ENCODE measurements at places on chromosomes 5 and 9.

GRCh38 chr5:176704355-176704754 lies 57.1 kb downstream of the TSPAN17 start:
- DNase-seq = no peak

GRCh38 chr5:58860680-58861079 lies 277.8 kb downstream of the RAB3C start:
- DNase-seq = no peak

GRCh38 chr5:121144764-121145163 lies 680.7 kb downstream of the PRR16 start:
- DNase-seq = no peak

- no peak for DNase-seq
These were observed 398.3 kb downstream of the IRX1 start for GRCh38 chr5:3993856-3994473.

DNA sequence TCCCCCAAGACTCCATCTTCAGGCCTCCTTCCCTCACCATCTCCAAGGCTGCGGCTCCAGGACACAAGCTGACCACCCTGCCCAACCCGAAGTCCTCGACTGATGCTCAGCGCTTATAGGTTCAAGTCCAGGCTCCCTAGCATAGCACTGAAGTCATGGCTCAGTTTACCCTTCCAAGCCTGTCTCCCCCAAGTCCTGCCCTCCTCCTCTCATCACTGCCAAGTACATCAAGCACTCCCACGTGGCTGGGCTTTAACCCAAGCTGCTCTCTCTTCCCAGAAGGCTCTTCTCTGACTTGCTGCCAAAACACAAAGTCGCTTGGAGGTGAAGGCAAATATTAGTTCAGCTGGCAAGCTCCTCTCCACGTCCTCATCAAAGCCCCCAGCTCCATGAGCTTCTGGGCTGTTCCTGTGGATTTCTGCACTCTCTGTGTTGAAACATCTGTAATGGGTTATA lies 22.1 kb upstream of the MARCHF6 start:
- no peak for DNase-seq

- no peak for DNase-seq
These were observed 111.6 kb downstream of the WNK2 start for GRCh38 chr9:93295456-93296076.

DNA sequence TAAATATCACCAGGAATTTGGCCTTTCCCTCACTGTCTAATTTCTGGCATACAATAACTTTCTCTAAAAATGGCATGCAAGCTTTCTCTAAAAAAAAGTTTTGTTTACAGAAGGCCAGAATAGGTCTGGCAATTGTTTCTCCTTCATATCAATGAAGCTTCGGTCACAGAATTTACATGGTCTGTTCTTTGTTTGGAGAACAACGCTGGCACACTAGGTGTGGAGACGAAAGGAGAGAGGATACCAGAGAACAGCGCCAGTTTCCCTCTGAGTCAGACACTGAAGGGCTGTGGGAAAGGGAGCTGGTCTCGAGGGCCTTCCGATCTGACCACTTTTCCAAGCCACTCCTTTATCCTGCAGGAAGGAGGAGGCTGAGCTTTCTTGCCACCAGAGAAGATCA lies 60.1 kb upstream of the ITGA1 start:
- DNase-seq = no peak

DNA sequence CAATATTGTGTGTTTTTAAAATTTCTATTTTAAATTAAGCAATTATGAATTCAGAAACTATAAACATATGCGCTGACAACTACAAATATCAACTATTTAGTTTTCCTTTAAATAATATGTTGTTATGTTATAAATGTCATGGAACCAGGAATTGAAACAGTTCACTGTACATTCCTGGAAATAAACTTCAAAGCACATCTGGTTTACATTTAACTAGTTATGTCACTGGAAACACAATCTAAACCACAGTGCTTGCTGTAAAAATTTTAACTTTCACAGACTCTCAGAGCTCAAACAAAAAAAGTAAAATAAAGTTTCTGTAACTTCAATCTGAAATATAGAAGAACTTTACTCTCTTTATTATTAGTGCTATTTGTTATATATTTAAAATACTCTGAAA lies 179.2 kb downstream of the FBN2 start:
- no peak for DNase-seq

GRCh38 chr9:16100537-16101091 lies 547.8 kb downstream of the CCDC171 start:
- DNase-seq = no peak

DNA sequence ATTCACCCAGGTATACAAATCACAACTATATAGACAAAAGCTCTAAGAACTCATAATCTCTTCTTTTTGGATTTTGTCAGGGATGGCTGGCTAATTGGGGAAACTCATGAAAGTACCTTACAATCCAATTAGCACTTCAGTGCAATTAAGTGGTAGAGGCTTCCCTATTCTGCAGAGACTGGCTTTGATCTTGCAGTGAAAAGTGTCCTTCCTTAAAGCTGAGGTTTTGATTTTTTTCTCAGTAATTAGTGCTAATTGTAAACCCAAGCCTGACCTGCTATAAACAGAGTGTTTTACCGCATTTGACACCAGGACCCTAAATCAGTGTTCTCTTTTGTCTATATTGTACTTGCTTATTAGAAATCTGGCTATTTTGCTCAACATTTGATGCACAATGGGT lies 294.0 kb upstream of the EFNA5 start:
- DNase-seq = no peak

GRCh38 chr5:37212096-37212495 lies 37.1 kb downstream of the CPLANE1 start:
- DNase-seq = no peak

- DNase-seq = no peak
These were observed 456.3 kb upstream of the WWC1 start for GRCh38 chr5:167835146-167835545.

- no peak for DNase-seq
These were observed 133.4 kb downstream of the ADAMTS19 start for GRCh38 chr5:129593525-129593924.

- DNase-seq = no peak
These were observed 20.4 kb downstream of the ADAMTS2 start for GRCh38 chr5:179324760-179325295.

- no peak for DNase-seq
These were observed 123.3 kb downstream of the PHF2 start for GRCh38 chr9:93699650-93700049.

DNA sequence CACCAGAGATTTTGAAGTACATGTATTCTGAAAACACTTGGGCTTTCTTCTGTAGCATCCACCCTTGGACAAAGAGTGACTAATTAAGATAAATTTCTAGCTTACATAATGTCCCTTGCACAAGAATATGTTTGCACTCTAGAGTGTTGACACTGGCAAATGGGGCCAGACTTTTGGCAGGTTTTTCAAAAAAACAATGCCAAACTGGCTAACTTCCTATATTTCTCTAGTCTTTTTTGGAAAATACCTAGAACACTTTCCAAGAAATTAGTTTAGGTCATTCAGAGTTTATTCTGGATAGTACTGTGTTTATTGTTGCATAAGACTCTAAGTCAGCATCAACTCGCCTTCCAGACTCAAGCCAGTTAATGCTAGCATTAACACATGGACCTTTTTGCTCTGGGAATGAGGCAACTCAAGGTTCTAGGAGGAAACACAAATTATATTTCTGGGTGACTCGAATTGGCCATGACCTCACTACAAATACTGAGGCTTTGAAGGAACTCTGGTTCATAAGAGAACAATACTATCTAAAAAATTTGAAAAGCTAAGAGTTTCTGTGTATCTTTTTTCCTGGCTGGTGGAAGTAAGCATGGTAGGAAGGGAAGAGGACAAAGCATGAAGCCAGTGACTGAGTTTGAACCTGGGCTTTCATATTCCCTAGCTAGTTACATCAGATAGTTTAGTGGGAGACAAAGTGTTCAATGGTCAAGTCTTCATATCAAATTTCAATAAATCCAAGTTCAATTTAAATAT lies 101.6 kb downstream of the NREP start:
- no peak for DNase-seq

DNA sequence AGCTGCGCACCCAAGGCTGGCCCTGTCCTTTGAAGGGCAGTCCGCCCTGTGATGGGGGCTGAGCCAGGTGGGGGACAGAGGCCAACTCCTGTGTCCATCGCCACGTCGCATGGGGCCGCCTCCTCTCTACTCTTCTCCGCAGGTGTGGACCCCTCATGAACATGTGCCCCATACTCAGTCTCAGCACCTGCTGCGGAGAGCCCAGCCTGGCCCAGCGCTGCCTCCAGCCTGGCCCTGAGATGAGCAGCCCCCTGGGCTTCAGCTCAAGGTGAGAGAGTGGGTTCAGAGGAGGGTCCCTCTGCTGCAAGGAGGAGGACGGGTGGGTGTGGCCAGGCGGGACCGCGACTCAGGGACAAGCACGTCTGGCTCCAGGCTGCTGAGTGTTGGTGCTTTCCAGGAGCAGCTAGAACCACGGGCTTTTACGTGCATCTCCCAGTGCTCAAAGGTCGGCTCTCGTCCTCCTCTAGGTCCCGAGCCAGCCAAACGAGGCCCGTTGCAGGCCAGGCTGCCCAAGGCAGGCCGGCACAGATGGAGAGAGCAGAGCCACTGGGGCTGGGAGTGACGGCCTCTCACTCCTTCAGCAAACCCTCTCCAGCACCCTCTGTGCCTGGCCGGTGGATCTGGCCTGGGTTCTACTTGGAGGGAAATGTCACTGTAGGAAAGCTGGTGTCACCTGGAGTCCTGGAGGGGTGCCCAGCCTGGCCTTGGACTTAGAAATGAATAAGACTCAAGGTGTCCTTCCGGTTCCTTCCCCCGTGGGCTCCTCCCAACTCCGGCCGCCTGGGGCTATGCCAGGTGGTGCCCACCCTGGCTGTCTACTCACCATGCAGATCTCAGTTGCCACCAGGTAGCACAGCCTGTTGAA lies 48.9 kb upstream of the RNF130 start:
- DNase-seq = no peak

DNA sequence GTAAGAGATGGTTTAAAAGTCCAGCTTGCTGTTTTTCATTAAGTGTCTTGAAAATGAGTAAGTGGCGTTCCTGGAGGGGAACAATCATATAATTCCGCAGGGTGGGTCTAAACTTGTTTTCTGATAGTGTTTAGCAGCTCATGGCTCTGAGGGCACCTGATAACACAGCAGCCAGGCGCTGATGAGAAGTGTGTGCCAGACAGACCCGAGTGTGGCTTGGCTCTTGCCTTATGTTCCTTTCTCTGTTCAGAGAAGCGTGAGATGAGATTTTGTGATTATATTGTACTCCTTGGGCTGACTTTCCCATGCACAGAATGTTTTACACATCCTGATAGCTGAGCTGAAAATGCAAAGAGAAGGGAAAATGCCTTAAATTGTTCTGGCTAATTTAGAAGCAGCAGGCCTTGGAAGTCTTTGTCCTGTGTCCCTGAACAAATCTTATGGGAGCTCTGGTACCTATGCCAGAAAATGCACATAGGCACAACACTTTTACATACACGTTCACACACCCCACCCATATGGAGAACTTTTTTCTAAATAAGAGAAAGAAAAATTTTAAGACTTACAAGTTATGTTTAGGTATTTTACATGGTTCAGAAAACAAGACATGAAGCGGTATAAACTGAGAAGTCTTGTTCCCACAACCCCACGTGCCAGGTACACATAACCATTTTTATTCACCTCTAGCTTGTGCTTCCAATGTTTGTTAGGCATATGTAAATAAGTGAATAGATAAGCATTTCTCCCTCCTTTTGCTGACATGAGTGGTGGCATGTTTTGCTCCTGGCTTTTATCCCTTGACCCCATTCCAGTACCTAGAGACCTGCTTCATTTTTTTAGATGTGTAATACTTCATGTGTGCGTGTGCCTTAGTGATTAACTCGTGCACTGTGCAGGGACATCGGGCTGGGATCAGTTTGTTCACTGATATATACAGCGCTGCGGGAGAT lies 152.2 kb upstream of the OTULINL start:
- no peak for DNase-seq

GRCh38 chr5:126965061-126965475 lies 65.3 kb downstream of the MARCHF3 start:
- no peak for DNase-seq

DNA sequence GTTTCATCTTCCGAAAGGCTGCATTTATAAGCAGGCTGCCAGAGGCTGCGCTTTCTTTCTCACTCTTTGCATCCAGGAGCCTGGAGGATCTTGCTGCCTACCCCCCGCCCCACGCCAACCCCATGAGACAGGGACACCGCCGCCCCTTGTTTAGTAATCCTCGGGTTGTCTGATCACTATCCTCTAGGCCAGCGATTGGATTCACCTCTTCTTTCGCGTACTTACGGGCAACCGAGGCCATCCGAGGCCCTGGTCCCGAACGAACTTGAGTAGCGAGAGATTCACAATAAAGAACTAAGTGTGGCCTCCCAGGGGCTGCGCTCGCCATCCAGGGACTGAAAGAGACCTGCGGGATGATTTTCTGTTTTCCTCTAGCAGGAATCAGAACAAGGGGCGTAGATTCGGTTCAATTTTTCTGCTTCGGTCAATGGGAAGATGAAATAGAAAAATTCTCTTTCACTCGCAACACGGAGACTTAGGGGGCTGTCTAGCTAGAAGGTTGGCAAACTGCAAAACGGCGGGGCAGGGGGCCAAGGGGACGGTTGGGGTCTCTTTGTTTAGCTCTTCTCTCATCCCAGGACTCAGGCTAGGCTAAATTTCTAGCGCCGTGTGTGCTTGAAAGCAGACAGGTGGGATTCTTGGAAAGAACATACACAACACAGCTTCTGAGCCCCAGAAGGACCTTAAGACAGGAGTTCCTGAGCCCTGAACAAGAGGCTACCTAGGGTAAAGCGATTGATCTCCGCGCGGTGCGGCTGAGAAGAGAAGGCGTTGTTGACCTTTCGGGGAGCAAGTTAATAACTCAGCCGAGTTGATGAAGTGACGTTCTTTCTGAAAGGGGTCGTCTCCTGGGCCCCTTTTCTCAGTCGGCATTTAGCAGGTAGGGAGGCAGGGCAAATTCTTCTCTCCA lies 5.8 kb upstream of the ISL1 start:
- DNase-seq = no peak

DNA sequence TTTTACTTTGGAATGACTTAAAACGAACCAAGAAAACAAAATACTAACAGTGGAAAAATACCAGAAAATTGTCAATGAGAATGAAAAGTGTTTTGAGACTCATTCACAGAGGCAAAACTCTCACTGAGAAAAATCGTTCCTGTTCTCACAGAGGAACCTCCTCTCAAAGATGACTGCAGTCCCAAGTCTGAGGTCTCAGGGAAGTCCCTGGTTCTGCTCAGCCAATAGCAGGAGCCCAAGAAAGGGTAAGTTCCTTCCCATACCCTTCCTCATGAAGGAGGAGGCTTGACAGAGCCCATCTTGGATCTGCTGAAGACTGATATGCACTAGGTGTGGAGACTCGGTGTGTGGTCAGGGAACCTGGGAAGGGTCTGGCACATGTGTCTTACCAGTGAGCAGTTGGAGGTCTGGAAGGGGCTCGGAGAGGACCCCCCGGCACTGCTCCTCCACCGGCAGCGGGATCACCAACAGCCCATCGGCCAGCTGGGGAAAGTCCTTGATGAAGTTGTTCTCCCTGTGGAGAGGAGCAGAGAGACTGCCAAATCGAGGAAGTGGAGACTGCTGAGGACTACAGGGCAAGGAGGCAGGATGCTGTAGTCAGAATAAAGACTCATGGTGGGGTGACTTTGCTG lies 46.0 kb downstream of the TRIM32 start:
- no peak for DNase-seq

DNA sequence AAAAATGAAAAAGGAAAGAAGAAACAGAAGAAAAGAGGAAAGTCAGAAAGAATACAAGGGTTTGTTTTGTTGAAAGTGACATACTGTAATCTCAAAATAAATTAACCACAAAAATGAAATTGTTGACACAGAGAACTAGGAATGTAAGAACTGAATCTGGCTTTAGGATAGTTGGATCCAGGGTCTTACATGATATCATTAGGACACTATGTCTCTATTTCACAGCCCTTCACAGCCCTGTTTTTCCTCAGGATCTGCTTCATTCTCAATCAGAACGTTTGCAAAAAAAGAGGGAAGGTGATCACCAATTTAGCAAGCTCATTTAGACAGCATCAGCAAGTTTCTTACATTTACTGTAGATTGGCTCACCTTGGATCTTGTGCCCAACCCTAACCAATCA lies 188.5 kb upstream of the NREP start:
- no peak for DNase-seq

All from stimulated activated CD8-positive, alpha-beta memory T cell treated with anti-CD3 and anti-CD28 coated beads, Interleukin-15, amount 100 ng/mL, for 1 hour (primary cell).